ENCODE measurements at places on chromosomes 3 and 15.
A peak's percentile ranks its signal among the peaks of the same experiment; 100 is the strongest.

DNA sequence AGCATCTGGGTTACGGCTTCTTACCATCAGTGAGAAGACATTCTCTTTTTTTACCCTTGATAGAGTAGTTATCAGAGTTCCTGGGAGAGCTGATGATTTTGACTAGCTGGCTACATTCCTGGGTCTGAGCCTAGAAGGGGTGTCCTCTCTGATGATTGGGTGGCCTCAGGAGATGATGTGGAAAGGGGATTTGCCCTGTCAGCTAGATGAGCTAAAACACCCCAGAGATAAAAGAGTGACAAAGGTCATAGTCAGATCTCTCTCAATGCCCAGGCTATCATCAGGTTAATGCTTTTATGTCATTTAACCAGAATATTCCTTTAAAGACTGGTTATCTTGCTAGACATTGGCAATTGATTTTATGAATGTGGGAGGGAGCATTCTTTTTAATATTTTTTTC lies 130.2 kb downstream of the KCNAB1 start:
- no peak for DNase-seq

DNA sequence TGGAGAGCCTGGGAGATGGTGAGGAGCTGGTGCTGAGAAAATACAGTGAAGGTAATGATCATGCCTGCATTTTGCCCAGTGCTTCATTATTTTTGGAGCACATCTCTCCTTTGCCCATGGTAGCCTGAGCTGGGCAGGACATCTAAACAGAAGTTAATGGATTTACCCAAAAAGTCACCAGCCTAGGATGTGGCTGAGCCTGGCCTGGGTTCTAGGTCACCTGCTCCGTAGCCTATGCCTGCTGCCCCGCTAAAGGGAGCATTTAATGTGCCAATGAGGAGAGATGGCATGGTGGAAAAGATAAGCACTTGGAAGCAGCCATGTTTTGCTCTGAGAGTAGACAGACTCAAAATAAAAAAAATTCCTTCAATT lies 41.8 kb upstream of the RHO start:
- no peak for DNase-seq

- no peak for DNase-seq
These were observed 21.5 kb upstream of the KCNMB3 start for GRCh38 chr3:179272385-179272784.

GRCh38 chr3:54349231-54349652 lies 226.9 kb downstream of the CACNA2D3 start:
- no peak for DNase-seq

DNA sequence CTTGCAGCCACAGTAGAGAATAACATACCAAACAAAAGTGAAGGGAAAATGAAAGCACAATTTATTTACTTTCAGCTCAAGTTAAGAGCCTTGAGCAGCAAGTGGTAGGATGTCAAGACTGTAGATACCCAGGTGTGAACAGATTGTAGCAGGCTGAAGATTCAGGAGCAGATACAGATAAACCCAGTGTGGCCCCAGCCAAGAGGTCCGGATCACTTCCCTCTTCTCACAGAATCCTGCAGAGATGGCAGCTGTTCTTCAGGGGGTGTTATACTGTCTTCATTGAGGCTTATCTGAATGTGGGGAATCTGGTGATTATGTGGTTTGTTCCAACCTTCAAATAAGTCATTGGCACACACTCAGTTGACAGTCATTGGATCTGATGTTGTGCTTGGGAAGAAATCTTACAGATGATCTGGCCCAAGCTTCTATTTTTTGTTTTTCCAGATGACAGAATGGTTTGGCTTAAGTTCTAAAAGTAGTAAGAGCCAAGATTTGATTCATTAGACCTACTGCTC lies 2.2 kb downstream of the STARD9 start:
- peak; percentile 85 for DNase-seq

Data from astrocyte of the cerebellum (primary cell).